ENCODE measurements at places on chromosomes 2 and 18. TPM values are rescaled to one million over a fixed set of nuclear protein-coding genes. Genes with fewer than 3 reads are reported as not detected.

DNA sequence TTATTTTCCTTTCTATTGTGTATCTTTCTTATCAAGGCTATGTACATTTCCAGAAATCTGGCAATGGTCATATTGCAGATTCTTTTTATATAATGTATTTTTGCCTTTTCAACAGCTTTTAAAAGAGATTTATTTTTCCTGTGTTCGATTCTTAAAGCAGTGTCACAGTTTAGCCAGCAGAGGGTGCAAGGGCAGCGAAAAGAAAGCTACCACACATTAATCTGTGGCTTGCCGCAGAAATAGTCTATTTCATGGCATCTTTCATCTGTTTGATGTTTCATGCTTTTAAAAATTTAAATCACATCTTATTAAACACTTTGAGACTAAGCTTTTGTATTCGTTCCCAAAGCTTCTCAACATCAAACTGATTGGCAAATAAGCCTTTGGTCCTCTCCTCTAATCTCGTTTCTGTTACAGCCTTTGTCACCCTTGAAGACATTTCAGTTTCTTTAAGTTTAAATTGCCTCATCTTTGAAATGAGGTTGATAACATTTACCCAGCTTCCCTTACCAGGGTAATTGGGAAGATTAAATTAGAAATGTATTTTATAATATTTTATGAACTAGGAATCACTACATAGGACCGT lies 73.3 kb downstream of the PIK3C3 start:
- no peak for DNase-seq

DNA sequence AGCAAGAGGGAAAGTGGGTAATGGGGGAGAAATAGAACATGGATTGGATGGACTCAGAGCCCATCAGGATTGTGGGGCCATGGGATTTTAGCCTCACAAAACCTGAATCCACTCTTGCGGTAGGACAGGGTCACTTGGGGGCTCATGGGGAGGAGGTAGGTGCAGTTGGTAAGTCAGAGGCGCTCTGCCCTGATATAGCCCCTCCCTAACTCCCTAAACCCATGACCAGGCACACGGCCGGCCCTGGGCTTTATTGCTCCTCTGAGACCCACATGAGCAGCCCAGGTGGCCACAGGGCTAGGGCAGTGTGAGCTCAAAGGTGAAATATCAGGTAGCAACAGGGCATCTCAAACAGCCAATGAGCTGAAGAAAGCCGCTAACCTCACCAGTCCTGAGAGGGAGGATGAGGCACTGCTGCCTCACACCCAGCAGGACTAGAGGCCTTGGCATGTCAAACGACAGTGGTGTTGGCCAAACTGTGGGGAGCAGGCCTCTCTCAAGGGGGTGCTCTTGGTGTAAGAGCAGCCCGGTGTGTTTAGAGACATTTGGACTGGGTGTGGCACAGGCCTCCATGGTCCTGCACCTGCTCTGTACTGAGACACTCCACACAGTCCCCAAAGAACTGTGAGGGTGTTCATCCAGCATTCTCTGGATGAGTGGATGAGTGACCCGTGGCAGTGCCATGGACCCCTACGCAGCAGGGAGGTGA lies 90.8 kb upstream of the HS6ST1 start:
- peak; percentile 88 for DNase-seq

NEU2 gene
- total RNA-seq = not detected

DNA sequence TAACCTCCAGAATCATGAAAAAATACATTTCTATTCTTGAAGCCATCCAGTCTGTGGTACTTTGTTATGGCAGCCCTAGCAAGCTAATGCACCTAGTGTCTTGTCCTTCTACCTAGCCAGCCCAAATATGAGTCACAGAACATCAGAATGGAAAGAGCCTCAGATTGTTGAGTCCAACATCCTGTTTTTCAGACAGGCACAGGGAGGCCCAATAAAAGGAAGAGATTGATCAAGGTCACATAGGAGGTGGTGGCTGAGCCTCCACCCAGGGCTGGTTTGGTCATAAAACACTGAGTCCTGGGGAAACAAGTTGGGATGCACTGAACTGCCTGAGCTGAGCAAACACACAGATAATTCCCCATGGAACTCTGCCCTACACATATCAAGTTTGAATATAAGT lies 195.5 kb downstream of the TTC32 start:
- DNase-seq = no peak

DPYSL5 gene
- 0.50 TPM for total RNA-seq

RNF138 gene
- total RNA-seq = 28.7 TPM

OSGEPL1 gene
- total RNA-seq = 1.5 TPM

- no peak for DNase-seq
Observed at GRCh38 chr2:85024372-85025047, 53.5 kb downstream of the KCMF1 start.

Data from esophagus muscularis mucosa (tissue), 4 donors.